ENCODE measurements at places on chromosomes 12 and 14.
A peak's percentile ranks its signal among the peaks of the same experiment; 100 is the strongest.

DNA sequence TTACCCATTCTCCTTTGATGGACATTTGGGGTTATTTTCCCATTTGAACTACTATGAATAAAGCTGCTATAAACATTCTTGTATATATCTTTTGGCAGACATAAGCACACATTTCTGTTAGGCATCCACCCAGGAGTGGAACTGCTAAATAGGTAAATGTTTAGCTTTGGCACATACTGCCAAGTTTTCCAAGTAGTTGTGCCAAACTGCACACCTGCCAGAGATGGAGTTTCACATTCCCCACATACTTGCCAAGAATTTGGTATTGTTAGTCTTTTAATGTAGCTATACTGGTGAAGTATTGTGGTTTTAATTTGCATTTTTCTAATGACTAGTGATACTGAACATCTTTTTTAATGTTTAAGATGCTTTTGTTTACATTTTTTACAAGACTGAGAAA, 201.0 kb downstream of the GXYLT1 start:
- DNase-seq = no peak

DNA sequence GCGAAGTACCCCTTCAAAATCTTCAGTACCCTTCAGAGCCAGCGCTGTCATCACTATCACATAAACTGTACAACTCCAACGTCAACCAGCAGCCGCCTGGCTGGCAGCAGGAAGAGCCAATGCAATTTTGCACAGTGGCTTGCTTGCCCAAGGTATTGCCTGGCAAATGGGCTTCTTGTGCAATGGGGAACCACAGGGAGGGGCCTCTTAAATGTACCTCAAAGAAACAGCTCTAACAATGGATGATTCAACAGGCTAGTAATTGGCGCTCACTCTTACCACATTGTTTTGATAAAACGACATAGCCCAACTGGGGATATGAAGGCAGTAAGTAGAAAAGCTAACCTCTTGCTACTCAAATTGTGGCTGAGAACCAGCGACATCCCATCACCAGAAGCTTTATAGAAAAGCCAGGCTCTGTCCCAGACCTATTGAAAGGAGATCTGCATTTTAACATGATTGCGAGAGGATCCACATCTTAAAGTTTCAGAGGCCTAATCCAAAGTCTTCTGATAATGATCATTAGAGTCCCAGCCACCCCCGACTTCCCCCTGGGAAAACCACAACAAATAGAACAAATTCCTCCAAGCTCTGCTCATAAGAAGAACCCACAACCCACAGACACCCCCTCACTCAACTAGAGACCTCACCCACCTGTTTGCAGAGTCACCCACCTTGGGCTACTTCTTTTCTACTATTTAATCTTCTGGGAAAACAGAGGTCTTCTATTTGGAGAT, 125.3 kb upstream of the HIF1A start:
- no peak for DNase-seq

DNA sequence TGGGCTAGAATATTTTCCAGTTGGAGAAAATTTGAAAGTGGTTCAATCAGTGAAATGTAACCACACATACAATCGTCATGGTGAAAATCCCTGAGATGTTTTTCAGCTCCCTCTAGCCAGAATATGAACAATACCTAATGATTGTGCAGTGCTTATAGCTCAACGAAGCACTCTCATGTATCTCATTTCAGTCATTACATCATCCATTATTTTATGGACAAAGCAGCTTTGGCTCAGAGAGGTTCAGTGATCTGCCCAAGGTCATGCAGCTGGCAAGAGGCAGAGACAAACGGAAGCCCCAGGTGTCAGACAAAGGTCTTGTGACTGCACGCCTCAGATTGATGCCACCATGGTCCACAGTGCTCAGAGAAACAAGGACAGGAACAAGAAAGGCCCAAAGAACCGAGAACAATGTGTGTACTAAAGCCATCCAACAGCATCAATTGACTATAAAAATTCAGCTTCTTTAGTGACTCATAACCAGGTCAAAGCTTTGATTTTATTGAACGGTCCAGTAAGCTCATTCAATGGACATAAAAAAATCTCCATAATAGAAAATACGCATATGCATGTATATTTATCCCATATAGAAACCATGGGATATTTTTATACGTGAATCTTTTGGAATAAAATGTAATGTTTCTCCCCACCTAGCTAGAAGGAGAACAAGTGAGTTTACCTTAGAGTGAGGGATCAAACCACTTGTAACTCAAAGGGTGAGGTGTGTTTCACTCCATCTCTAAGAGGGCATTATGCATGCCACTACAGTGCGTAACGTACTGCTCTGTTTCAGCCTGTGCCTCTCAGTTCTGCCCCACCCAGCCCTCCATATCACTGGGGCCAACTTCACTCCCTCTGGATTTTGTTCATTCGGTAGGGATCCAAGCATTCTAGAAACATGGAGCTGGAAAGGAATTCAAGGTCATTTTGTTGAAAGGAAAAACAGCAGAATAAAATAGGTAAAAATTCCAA, 141.8 kb downstream of the GRIN2B start:
- DNase-seq = no peak

DNA sequence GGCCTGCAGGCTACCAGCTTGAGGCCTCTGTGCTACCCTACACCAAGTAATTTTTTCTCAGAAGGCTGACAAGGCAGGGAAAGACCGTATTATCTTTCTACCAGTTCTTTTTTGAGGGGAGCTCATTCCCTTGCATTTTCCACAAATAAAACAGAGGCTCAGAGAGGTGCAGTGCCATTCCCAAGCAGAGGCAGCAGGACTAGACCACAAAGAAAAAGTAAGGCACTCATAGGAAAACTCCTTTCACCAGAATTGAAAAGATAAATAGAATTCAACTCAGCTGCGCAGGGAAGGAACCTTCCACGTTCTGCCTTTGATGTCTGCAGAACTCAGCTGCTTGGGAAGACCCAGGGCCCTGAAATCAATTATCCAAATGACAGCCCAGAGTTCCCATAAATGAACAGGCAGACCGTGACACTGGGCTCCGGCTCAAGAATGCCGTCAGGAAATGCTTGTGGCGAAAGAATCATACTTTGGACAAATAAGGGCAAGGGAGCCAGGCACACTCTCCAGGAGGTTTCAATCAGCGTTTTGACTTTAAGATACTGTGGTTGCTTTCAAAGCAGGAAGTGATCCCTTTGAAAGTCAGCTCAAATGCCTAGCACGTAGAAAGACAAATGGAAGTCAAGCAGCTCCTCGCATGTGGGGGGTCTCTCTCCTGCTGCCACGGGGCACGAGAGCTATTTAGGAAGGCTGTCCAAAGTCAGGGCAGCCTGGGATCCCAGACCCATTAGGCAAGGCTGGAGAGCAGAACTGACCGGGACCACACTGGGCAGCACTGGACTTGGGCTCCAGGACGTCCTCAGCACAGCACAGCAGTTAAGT, 14.0 kb downstream of the KCTD10 start:
- peak; percentile 80 for DNase-seq

DNA sequence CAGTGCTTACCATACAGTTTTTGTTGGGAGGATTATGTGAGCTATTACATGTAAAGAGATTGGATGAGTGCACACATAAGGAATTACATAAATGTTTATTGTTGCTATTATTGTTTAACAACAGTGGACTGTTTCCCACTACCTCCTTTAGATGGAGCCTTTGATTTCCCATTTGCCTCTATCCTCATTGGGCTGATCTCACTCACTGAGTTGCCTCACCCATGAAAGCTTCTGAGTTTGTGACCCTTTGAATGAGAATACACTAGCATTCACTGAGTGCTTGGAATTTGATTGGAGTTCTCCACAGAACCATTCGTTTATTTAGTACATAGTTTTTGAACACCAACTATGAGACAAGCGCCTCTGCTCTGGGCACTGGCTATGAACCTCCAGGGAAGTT, 121.0 kb downstream of the HELB start:
- DNase-seq = no peak

- no peak for DNase-seq
These were observed 200.6 kb downstream of the TTC7B start for GRCh38 chr14:90615517-90616060.

- DNase-seq = no peak
These were observed 23.7 kb downstream of the GYS2 start for GRCh38 chr12:21580748-21581516.

DNA sequence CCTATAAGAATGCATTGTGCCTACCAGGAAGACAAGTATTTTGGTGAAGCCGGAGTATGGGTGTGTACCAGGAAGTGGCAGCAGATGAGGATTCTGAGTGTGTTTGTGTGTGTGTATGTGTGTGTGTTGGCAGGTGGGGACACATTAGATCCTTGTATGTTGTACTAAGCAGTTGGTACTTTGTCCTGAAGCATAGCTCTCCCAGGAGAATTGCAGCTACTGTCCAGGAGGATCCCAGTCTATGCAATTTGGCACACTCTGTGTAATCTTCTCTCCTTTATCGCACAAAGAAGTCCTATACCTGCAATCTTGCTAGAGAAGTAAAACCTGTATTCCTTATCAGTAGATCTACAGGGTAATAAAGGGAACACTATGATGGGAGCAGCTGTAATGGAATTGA, 276.5 kb downstream of the PAWR start:
- DNase-seq = no peak

- no peak for DNase-seq
These were observed 178.2 kb downstream of the RASSF9 start for GRCh38 chr12:85657836-85658630.

DNA sequence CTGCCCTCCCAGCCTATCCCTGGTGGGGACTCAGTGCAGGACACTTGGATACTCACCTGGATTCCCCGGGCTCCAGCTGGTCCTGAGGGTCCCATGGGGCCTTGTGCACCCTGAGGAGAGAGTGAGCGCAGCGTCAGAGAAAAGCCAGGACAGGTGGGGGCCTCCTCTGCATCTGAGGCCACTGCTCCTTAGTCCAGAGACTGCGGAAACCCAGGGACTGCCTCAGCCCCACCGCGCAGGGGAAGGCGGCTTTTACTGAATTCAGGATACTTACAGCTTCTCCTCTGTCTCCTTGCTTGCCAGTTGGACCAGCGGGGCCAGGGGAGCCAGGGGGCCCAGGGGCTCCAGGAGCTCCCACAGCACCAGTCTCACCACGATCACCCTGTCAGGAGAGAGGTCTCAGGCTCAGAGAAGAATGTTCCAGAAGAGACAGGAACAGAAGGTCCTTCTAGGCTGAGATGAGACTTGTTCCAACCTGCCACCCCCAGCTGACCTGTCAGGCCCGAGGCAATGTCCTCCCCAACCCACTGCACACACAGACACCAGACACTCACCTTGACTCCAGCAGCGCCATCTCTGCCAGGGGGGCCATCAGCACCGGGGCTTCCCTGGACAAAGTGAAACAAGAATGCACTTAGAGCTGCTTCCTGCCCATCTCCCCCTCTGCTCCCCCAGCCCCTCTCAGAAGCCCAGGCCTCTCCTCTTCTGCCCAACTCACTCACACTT, 13.8 kb downstream of the TMEM106C start:
- no peak for DNase-seq

DNA sequence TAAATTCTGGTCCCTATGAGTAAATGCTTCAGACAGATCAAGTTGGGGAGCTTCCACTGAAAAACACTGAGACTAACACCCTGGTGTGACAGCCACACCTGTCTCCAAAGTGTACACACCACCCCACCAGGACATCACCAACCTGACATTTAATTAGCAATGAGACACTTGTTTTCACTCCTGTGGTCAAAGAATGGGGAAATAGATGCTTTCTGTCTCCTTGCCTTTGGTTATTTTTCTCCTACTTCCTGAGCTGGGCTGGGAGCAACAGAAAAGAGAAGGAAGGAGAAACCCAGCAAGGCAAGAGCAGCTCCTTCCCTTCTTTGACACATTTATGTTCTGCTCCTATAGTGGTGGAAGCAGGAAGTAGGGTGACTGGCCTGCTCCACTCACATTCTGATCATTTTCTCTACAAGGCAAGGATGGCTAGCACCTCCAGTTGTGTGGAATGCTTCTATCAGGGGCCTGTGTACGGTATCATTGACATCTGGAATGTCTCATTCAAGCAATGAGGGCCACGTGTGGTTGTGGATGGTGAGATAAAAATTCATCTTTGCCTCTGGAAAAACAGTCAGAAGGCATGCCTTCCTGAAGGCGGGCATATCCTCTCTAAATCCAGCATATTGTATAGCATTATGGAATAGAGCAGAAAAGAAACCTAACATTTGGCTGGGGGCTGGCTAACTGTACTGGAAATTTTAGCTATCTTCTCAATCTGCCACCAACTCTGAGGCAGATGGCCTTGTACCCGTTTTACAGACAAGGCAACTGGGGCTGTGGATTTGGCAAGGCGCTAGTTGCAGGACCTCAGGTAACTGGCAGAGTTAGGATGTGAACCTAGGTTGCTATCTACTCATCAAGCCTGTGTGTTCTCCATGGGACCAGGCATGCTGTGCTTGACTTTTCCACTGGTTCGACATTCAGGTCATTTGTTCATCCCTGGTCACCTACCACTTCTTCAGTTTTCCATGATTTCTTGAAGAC, 24.8 kb upstream of the LGALS3 start:
- no peak for DNase-seq

DNA sequence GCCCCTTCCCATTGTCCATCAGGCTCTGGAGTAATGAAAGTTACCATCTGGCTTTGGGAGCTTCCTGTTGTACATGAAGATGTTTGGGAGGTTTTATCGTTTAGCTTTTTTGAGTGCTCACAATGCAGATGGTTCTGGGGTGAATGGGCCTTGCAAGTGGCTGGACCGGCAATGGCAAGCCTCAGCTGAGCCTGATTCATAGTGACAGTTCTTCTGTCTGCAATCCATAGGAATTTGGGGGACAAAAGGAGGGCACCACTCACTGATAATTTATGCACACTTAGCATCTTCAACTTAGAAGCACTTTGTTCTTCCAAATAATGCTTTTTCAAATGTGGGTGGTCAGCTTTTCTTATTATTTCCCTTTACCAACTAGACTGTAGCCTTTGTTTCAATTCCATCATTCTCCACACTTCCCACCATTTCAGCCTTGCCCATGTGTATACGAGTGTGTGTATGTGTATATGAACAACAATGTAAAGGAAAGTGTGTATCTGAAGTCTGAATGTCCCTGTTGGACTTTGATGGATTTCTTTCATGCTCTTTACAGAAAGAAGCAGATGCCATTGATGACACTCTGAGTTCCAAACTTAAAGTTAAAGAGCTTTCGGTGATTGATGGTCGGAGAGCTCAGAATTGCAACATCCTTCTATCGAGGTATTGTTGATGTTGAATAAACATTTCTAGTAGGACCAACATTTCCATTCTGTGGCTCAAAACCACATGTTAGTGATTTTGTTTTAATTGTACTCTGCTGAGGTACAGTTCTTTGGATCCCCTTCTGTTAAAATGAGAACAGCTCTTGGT, 125.5 kb downstream of the GPR135 start:
- no peak for DNase-seq

- DNase-seq = peak; percentile 96
These were observed at the start of gene CCDC77 for GRCh38 chr12:401235-402028. Gene CCDC77, plus strand, starts transcription at chr12:401644. Its CDS starts 7,740 bp downstream, at chr12:409384.

Measured in left forelimb (tissue), 1 donor.